Left renal cortex interstitium (tissue), 4 donors: ENCODE measurements at places on chromosomes 16 and 17.

- no peak for DNase-seq
Measured at GRCh38 chr17:70336411-70336810, 167.1 kb downstream of the KCNJ2 start.

GRCh38 chr17:36742267-36743000 lies 141.1 kb downstream of the MRM1 start:
- no peak for DNase-seq

DNA sequence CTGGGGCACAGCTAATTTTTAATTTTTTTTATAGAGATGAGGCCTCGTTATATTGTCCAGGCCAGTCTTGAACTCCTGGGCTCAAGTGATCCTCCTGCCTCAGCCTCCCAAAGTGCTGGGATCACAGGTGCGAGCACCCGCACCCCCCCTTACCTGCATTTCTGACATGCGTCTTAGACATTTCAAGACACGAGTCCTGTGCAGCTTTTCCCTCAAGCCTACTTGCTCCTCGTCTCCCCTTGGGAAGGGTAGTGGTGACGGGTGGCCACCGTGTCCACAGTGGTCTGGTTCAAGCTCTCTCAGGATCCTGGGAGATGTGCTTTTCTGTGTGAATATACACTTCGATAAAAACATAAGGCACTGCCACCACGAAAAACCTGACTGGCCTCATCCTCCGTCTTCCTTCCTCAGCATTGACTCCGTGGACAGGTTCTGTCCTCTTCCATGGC lies 9.6 kb downstream of the CANT1 start:
- DNase-seq: no peak

GRCh38 chr16:89174055-89174827 lies 2.7 kb downstream of the CDH15 start:
- no peak for DNase-seq

DNA sequence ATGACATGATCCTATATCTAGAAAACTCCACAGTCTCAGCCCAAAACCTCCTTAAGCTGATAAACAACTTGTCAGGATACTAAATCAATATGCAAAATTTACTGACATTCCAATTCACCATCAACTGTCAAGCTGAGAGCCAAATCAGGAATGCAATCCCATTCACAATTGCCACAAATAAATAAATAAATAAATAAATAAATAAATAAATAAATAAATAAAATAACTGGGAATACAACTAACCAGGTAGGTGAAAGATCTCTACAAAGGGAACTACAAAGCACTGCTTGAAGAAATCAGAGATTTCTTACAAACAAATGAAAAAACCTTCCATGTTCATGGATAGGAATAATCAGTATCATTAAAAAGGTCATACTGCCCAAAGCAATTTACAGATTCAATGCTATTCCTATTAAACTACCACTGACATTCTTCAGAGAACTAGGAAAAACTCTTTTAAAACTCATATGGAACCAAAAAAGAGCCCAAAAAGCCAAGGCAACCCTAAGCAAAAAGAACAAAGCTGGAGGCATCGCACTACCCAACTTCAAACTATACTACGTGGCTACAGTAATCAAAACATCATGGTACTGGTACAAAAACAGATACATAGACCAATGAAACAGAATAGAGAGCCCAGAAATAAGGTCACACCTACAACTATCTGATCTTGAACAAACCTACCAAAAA lies 37.7 kb downstream of the BRIP1 start:
- no peak for DNase-seq

- DNase-seq: no peak
Measured at GRCh38 chr16:6104428-6104827, 1006.8 kb upstream of the EEF2KMT start.

GRCh38 chr17:63752707-63753106 lies 11.1 kb upstream of the STRADA start:
- DNase-seq: no peak

- no peak for DNase-seq
Measured at GRCh38 chr16:3625911-3626732, 14.7 kb upstream of the SLX4 start.

GRCh38 chr17:6163612-6164333 lies 93.6 kb downstream of the WSCD1 start:
- no peak for DNase-seq

GRCh38 chr16:6335072-6335471 lies 997.6 kb upstream of the RBFOX1 start:
- no peak for DNase-seq

DNA sequence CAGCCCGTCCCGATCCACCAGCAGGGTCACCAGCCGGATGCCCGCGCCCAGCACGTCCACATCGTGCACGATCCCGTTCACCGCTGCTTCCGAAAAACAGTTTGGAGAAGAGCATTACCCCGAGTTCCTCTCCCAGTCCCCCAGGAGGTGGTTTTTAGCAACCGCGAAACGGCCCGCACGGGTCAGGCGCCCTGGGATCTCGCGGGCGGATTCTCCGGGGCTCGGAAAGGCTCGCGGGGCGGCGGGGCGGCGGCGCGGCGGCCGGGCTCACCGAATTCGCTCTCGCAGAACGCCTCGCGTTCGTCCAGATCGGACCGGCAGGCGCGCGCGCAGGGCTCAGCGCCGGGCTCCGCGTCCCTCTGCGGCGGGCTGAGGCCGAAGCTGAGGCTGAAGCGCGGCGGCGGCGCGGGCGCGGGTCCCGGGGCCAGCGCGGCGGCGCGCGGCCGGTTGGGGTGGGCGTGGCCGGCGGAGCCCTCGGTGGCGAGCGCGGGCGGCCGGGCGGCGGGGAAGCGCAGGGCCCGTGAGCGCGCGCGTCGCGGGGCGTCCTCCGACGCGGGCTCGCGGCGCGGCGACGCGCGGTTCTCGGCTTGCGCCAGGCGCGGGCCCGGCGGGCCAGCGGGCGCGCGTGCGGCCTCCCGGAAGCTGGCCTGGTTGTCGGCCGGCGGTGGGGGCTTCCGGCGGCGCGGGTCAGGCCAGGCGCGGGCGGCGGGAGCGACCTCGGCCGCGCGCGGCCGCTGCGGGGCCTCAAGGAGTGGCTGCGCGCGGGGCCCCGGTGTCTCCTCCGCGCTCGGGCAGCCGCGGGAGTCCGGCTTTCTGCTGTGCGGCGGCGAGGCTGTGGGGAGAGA lies 2.9 kb downstream of the C17orf58 start:
- peak; percentile 67 for DNase-seq

DNA sequence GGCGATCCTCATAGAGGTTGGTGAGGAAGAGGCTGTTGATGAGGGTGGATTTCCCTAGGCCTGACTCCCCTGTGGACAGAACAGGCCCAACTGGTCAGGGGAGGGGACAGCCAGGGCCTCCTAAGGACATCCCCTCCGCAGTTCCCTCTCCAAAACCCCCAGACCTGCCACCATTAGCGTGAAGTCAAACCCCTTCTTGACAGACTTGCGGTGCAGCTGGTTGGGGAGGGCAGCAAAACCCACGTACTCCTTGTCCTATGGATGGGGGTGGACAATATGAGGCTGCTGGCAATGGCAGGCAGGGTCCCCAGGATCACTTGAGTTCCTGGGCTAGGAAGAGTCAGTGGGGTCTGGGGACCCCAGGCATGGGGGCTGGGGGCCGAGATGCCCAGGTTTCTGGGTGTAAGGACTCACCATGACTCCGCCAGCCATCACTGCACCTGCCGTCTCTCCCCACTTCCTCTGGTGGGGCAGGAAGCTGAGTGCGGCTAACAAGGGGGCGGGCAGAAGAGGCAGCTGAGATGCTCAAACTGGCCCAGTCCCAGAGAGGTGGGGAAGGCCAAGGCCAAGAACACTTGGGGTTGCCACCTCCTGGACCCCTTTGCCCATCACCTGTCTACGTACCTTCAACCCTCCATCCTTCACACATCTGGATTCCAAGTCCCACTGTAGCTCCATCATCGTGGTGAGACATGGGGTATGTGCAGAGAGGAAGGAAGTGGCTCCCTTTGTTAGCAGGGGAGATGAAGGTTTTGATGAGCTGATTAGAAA lies at the start of gene SEPTIN1:
TSS of gene SEPTIN1 (minus strand) at position 451 of the 771 bp plus-strand sequence. CDS start at position 432, 19 bp downstream.
- no peak for DNase-seq

DNA sequence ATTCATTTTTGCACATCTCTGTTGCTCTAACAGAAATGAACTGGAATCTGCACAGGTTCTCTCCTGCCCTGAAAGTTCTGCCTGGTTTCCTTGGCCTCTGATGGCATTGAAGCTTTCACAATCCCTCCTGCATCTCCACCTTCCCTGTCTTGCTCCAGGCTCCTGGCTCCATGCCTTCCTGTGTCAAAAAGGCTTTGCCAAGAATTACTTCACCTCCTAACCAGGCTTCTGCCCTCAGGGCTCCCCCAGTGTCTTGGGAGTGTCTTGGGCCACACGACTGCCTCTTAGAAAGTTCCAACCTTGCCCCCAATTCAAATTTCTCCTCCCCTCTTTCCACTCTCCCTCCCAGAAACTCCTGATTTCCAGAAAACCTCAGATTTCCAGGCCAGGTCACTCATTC lies 37.0 kb upstream of the DNAH9 start:
- DNase-seq: no peak

- no peak for DNase-seq
Measured at GRCh38 chr16:14955546-14956231, 18.4 kb downstream of the NPIPA1 start.

- DNase-seq: no peak
Measured at GRCh38 chr17:76872874-76873221, 4.6 kb downstream of the MGAT5B start.

DNA sequence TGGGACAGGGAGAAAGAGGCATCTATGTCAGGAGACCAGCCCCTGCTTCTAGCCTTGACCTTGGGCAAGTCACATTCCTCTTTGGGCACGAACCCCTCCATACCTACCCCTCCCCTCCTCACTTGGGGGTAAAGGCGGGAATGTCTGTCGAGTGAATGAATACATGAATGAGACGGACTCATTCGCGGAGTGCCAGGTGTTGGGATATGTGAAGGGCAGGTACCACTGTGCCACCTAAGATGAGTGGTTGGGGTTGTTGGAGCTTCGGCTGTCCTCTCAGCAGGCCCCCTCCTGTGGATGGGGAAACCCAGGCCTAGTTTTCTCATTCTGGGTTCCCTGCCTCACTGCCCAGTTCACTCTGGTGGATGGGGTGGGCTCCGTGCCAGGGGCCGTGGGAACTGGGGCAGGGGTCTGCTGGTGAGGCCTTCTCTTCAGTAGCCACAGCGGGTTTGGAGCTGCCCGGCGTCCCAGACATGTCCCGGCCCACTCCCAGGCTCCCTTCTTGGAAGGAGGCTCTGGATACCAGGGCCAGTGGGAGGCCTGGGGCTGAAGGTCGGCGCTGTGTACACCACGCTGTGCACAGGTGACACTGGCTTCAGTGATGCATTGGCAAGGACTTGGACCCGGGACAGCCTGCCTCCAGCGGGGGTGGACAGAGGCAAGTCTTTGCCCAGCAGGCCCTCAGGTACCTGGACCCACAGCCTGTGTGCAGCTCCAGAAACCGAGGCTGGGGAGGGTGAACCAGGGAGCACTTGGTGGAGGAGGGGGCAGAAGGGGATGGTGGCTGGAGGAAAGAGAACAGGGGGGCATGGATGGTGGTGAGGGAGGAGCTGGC lies 5.6 kb downstream of the GLIS2 start:
- no peak for DNase-seq

GRCh38 chr17:33933576-33933975 lies 321.5 kb upstream of the CCL2 start:
- no peak for DNase-seq

DNA sequence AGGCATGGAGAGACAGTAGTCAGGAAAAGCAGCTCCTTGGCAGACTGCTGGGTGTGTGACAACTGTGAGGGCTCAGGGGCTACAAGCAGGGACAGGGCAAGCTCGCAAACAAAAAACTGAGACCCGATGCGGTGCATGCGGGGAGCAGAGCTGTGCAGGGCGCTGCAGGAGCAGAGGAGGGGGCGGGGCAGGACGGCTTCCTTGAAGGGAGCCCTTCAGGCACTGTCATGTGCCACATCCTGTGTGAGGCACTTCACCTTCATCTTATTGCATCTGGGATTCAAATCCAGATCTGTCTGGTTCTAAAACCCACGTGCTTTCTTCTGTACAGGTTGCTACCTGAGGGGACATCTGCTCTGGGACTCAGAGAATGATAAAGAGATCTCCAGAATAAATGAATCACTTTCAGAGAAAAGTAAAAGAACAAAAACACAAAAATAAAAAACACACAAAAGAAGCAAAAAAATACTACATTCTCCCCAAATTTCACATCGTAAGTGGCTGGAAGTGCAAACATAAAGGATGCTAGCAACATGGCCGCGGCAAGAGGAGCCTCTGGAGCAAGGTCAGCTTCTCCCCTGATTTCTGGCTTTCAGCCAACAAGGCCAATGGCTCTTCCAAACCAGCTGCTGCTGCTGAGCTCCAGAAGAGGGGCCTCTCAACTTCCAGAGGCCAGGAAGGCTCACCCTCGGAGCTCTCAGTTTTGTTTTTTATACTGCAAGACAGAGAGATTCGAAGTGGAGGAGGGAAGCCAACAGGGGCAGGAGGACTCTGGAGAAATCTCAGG lies 14.2 kb downstream of the LYRM9 start:
- no peak for DNase-seq

- peak; percentile 13 for DNase-seq
Measured at GRCh38 chr17:17236295-17237025, 508 bp downstream of the FLCN start.

DNA sequence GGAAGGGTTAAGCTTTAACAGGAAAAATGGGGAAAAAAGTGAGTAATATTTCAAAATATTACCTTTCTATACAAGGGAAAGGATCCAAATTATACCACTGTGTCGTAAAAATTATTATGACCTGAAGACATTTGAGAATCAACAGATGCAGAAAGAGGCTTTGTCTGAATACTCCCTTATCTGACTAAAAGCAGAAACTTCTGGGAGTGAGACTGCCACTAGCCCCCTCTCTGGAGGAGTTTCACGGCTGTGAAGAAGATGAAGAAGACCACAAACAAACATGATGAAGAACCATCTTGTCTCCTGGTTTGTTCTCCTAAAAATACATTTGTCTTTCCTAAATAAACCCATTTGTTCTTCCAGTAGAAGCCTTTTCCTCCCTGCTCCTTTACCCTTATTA lies 29.4 kb downstream of the CNTROB start:
- DNase-seq: no peak

- no peak for DNase-seq
Measured at GRCh38 chr17:7440834-7441195, 1.5 kb downstream of the FGF11 start.

GRCh38 chr16:56137269-56137668 lies 54.0 kb upstream of the GNAO1 start:
- no peak for DNase-seq

GRCh38 chr17:9367156-9367555 lies 208.5 kb downstream of the STX8 start:
- no peak for DNase-seq

DNA sequence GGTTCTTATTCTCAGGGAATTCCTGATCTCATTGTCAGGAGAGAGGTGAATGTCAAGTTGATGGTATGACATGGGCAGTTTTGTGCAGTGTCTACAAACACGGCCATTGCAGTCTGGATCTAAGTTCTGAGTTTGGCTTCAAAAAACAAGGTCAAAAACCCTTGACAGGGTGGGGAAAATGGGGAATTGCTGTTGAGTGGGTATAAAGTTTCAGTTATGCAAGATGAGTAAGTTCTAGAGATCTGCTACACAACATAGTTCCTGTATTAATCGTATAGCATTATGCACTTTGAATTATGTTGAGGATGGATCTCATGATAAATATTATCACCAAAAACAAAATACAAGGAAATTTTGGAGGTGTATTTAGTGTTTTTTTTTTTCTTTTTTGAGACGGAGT lies 36.6 kb upstream of the CARMIL2 start:
- no peak for DNase-seq

GRCh38 chr17:63751806-63752205 lies 10.2 kb upstream of the STRADA start:
- DNase-seq: no peak

GRCh38 chr17:57750895-57751294 lies 5.8 kb upstream of the CCDC182 start:
- DNase-seq: no peak
